ENCODE measurements at places on chromosomes 6 and 20. TPM values are rescaled to one million over a fixed set of nuclear protein-coding genes. Genes with fewer than 3 reads are reported as not detected.

SYNGAP1 gene
- 12.0 TPM for total RNA-seq

MAD2L1BP gene
- 21.5 TPM for total RNA-seq

PSORS1C2 gene
- not detected for total RNA-seq

EEF1A2 gene
- not detected for total RNA-seq

TRIM40 gene
- not detected for total RNA-seq

MAPK13 gene
- total RNA-seq, result 10.9 TPM

SLC9A8 gene
- total RNA-seq, result 4.1 TPM

SLC35D3 gene
- not detected for total RNA-seq

SRC gene
- 41.8 TPM for total RNA-seq

ADISSP gene
- total RNA-seq, result 45.2 TPM

DNA sequence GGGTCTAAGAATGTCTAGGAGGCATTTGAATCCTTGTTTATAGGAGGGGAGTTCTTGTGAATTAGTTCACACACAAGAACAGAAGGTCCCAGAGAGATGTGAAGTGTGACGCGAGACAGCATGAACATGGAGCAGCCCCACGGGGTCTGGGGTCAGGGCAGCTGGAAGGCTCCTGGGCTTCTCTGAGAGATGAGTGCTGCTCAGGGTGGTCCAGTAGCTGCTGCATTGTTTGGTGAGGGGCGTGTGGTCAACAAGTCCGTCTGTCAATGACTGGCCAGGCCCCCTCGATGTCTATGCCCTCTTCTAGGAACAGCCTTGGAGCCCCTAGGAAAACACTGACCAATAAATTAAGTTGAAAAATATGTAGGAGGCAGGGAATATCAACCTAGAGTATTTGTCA is 40.2 kb upstream of the GABRR1 start:
- DNase-seq, result no peak

DNA sequence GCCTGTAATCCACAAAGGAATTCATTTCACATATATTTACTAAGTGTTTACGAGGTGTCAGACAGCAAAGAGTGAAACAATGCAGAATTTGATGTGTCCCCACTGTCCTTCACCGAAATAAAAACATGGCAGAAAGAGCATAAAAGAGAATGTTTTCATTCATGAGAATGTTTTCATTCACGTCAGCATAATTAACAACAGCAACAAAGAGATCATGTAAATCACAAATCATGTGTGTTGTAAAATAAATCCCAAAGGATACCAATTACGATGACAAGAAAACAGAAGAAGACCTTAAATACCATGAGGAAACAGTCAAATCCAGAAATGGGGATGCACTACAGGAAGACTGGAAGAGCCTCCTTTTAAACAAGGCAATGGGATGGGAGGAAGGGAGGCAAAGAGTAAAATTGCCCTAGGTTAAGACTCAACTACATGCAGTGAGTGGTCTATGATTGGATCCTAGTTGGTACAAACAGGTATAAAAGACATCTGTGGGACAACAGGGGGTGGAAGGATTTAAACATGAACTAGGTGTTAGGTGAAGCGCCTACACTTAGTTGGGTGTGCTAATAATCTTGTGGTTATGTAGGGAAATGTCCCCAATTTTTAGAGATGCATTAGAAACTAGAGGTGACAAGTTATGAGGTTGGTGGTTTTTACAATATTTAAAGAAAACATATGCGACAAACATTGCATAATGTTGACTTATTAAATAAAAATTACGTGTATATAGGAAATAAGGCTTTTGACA is 1.5 kb downstream of the ZSCAN31 start:
- DNase-seq, result no peak

- no peak for DNase-seq
Measured at GRCh38 chr6:92011681-92012245, 1407.6 kb downstream of the EPHA7 start.

- DNase-seq, result peak; percentile 28
Measured at GRCh38 chr6:144215402-144215931, 65.2 kb downstream of the STX11 start.

DNA sequence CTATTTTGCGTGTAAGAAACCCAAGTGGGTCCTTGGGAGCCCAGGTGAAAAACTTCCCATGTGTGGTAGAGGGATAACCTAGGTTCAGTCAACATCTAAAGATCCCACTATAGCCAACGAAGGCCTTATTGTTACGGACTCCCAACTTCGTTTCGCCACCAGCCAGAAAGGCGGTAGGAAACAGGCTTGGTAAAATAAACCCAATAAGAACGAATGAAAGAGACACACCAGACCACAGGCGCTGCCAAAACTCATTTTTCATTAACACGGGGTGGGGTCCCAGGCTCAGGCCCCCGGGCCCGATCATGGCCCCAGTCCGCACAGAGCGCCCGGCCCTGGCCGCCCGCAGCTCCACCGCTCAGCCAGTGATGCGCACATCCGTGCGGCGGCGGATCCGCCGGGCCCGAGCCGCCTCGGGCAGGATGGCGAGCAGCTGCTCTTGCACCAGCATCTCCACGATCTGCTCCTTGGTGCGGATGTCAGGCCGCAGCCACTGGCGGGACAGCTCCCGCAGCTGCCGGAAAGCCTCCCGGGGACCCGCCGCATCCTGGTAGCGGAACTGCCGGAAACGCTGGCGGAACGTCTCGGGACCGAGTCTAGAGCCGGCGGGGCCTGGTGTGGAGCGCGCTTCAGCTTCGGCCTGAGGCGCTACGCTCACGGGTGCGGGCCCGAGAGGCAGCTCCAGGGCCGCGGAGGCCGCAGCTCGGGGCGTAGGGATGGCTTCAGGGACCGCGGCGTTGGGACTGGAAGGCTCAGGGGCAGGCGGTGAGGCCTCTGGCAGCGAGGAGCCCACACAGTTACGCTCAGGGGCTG is 709 bp downstream of the SCAND1 start:
- DNase-seq, result no peak

GRCh38 chr6:35385457-35386202 is 43.3 kb downstream of the PPARD start:
- no peak for DNase-seq

DNA sequence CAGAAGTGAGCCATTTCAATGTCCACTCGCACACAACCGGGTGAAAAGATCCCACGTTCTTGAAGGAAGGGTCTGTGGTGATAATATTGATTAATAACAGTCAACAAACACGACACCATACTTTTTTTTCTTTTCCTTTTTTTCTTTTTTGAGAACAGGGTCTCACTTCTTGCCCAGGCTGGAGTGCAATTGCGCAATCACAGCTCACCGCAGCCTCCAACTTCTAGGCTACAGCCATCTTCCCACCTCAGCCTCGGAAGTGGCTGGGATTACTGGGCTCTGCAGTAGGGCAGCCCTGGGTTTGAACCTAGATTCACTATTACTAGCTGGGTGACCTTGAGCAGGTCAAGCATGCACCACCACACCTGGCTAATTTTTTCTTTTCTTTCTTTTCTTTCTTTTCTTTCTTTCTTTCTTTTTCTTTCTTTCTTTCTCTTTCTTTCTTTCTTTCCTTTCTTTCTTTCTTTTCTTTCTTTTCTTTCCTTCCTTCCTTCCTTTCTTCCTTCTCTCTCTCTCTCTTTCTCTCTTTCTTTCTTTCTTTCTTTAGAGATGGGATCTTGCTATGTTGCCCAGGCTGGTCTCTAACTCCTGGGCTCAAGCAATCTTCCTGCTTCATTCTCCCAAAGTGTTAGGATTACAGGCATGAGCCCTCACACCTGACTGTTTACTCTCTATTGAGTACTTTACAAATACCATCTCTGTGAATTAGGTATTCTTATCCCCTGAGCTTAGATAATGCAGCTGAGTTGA is 123.9 kb downstream of the SNX5 start:
- no peak for DNase-seq

DNA sequence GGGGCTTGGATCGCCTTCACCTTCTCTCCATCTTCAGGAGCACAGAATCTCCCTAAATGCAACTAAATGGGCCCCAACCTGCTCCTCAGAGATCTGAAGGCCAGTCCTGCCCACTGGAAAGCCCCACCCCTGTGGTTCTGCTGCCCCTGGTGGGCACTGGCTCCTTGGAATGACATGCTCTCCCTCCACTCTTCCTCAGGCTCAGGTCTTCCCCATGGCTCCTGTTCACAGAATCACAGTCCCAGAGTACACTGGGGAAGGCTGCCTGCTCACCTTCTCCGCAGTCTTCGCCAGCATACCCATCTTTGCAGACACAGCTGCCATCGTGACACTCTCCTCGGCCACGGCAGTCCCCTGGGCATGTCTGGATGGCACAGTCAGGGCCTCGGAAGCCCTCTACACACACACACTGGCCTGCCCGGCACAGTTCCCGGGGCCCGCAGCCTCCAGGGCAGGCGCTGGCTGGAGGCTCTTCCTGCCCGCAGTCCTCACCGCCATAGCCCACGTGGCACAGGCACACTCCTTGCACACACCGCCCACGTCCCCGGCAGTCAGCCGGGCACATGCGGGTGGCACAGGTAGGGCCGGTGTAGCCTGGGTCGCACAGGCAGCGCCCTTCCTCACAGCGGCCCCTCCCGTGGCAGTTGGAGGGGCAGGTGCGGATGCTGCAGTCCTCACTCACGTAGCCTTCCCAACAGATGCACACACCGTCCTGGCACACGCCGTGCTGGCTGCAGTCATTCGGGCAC is 13.6 kb downstream of the TNXB start:
- no peak for DNase-seq

DNA sequence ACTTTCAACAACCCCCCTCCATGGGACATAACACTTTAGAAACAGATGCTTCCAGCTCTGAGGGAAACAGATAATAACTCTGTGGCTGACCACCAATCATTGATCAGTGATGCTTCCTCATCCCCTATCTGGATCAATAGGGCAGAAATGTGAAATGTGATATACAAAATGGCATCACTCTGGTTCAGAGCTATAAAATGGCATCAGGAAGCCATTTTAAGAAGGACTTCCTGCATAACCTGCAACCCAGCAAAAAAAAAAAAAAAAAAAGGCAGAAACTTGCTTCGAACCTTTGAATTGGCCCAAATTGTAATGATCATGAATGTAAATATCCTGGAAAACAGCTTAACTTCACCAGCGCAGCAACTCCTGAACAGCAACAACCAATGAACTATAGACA is 48.0 kb upstream of the RNGTT start:
- DNase-seq, result no peak

GRCh38 chr20:19078448-19079373 is 133.7 kb upstream of the SLC24A3 start:
- DNase-seq, result no peak

GRCh38 chr6:168180548-168181011 is 101.6 kb upstream of the FRMD1 start:
- DNase-seq, result peak; percentile 11

GRCh38 chr20:62832951-62833391 is 16.1 kb downstream of the COL9A3 start:
- no peak for DNase-seq

DNA sequence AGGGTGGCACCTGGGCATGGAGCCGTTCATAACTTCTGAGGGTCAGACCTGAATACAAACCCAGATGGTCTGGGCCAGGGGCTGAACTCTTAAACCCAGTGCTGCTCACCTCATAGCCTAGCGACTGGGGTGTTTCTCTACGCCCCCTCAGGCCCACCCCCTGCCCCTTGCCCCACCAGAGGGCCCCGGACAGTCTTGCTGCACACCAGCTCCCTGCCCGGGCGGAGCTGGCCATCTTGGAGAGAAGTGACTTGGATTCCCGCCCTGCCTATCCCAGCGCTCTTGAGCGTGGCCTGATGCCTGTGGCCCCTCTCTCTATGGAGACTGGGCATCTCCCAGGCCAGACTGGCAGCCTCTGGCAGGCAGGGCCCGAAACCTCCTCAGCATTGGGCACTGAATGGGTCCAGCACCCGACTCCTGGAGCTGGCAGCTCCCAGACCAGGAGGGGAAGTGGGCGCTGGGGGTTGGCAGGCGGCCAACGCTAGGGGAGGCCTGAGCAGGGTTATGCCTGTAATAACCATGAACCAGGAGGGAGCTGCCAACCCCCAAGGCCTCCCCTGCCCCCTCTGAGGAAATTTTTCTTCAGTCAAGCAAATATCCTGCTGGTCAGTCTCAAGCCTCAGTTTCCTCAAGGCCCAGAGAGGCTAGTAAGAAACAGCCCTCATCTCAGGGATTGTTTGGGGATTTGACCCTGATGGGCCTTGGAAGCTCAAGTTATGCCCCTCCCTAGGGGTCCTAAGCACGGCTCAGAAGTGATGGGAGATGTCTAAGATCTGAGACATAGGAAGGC is 169.5 kb downstream of the VEGFA start:
- peak; percentile 11 for DNase-seq

DNA sequence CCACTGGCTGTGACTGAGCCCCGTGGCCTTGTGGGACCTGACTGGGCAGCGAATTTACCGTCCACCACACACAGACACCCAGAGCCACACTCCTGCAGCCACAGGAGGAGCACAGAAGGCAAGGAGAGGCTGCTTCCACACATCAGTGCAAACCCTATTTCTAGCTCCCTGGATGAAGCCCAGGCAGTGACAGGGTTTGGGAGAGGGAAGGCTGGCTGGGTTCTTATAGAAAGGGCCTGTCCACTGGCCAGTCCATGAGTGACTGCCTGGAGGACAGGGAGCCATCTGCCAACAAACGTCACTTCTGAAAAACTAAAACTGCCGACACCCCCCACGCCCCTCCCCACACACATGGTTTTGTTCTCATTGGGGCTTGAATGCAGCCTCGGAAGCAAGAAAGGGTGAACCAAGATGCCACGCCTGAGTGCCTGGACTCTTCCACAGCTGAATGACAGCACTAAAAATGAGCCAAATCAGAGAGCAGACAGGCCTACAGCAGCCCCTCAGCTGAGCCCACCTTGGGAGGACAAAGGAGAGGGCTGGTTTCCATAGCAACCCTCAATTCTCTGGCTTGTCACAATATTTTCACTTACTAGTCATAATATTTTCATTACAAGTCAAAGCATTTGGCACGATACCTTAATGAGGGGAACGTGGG is 38.4 kb downstream of the RRBP1 start:
- no peak for DNase-seq

GRCh38 chr20:36230019-36230418 is 6.3 kb upstream of the AAR2 start:
- no peak for DNase-seq

DNA sequence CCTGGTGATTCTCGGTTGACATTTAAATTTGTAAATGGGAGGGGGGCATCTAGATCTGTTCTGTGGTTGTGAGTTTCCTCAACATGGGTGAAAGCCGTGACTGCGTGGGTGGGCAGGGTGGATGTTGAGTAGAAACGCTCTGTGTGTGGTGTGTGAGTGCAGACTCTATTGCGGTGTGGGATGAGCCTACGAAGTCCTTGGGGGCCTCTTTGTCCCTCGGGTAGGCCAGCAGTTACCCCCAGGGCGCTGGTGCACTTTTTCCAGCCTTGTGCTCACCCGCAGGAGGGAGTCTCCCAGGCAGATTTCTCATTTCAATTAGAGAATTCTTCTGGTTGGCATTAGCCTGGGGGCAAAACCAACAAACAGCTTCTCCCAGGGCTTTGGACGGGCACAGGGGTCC is 10.6 kb downstream of the TOX2 start:
- DNase-seq, result no peak

GRCh38 chr20:63238514-63239125 is 2.9 kb downstream of the BIRC7 start:
- DNase-seq, result no peak

DNA sequence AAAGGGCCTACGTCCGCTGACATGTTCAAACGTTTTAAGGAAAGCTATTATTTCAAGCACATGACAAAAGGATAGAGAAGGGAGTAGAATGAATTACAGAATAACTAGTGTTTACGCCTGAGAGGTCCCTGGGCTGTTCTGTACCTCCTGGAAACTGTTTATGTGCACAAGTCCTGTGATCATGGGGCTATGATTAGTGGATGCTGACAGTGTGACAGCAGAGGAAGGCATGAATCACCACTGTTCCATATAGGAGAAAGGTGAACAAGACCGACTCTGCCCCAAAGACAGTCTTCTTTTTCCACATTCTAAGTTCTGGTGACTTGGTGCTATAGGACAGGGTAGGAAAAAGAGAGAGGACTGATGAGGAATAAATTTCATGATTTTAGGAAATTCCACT is 249.2 kb upstream of the PRDM1 start:
- DNase-seq, result no peak

All from uterus (tissue), 4 donors.